Amygdala (tissue), 56 donors: ENCODE measurements at places on chromosomes 5 and 9.

GRCh38 chr9:37001459-37001858, 32.6 kb downstream of the PAX5 start:
- DNase-seq = no peak

DNA sequence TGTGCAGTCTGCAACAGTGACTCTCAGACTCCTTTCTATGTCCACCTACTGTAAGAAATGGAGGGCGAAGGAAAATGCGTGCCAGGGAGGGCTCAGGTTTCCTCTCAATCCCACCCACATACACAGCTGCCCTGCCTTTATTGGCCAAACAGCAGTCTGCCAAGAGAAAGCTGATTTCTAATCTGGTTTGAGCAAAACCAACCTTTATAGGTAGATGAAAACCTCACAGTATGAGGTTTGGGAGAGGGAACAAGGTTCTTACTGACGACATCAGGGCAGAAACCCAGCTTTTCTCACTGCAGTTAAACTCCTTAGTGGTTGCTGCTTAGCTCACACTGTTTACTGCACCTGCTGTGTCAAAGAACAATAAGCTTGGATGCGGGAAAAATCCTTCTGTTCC, 152.3 kb upstream of the KLF9 start:
- DNase-seq = no peak

DNA sequence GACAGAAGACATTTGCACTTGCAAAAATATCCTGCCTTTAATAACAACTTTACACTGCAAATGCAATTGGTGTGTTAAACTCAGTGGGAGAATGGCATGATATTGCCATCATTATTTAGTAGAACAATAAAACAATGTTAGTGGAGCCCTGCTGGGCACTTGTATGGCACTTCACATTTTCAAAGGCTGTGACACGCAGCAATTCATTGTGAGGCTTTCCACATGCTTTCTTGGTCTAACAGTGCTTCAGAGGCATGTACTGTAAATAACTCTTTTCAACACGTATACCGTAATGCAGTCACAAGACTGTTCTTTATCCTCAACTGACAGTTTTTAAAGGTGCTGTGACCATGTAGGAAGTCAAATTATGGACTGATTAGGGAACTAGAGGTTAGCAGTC, 155.5 kb upstream of the EPB41L4A start:
- no peak for DNase-seq

DNA sequence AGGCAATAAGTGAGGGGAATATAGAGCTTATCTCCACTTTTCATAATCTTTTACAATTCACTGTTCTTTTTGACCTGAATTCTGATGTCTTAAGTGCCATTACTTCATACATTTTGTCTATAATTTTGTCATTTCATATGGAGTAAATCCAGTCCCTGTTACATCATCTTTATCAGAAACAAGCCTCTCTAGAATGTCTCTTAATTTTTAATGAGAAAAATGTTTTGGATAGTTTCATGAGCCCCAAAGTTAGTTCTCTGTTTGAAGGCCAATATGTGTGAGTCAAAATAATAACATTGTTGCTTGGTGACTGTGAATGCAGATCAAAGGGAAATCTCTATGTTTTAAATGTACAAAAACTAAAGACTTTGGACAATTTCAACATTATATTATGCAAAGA, 329.6 kb upstream of the ARRDC3 start:
- DNase-seq = no peak

GRCh38 chr5:119269061-119269944, 86.5 kb upstream of the TNFAIP8 start:
- DNase-seq = peak; percentile 18

GRCh38 chr9:128206916-128207910, 4.0 kb downstream of the DNM1 start:
- no peak for DNase-seq

- DNase-seq = no peak
Observed at GRCh38 chr5:166509085-166509484, 1782.4 kb upstream of the WWC1 start.

DNA sequence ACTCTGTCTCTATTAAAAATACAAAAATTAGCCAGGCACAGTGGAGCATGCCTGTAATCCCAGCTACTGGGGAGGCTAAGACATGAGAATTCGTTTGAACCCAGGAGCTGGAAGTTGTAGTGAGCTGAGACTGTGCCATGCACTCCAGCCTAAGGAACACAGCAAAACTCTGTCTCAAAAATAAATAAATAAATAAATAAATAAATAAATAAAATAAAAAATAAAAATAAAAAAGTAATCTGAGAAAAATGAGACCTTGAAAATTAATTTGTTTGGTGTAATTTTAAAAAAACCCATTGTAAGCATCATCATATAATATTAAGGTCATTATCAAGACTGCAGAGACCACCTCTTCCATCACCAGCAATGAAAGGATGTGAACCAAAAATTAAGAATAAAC, 997.1 kb downstream of the CDH18 start:
- no peak for DNase-seq

DNA sequence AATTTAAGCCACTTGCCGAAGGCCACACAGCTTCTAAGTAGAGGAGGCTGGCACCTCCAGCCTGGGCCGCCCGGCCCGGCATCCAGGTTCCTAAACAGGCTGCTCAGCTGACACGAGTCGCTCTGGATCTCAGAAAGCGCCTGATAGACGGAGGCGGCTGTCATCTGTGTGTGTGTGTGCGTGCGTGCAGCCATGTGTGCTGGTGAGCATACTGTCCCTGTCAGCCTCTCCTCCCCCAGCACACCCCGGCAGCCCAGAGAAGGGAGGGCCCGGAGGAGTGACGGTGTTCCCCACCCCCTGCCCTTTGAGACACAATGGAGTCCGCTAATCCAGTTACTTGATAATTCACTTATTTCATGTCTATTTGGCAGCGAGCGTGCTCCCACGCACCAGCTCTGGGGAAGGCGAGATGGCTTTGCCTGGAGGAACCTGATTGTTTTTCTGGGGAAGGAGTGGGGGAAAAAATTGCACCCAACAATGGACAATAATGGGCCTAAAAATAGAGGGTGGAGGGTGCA, 20.0 kb downstream of the NTNG2 start:
- peak; percentile 92 for DNase-seq

- DNase-seq = no peak
Observed at GRCh38 chr5:152501294-152501693, 96.2 kb upstream of the NMUR2 start.
